Right hindlimb (tissue), 1 donor: ENCODE measurements at places on chromosomes 11 and 22.
A peak's percentile ranks its signal among the peaks of the same experiment; 100 is the strongest.

DNA sequence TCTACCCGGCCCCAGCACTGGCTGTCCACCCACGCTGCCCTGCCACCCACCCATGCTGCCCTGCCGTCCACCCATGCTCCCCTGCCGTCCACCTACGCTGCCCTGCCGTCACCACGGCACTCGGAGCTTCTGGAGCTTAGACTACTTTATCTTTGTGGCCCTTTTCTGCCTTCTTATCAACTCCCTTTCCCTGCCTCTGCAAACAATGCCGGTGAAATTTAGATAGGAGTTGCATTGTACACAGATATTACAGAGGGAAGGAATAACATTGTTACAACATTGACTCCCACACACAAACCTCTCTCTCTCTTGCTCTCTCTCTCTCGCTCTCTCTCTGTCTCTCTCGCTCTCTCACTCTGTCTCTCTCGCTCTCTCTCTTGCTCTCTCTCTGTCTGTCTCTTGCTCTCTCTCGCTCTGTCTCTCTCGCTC lies 33.7 kb upstream of the BRSK2 start:
- DNase-seq: no peak

DNA sequence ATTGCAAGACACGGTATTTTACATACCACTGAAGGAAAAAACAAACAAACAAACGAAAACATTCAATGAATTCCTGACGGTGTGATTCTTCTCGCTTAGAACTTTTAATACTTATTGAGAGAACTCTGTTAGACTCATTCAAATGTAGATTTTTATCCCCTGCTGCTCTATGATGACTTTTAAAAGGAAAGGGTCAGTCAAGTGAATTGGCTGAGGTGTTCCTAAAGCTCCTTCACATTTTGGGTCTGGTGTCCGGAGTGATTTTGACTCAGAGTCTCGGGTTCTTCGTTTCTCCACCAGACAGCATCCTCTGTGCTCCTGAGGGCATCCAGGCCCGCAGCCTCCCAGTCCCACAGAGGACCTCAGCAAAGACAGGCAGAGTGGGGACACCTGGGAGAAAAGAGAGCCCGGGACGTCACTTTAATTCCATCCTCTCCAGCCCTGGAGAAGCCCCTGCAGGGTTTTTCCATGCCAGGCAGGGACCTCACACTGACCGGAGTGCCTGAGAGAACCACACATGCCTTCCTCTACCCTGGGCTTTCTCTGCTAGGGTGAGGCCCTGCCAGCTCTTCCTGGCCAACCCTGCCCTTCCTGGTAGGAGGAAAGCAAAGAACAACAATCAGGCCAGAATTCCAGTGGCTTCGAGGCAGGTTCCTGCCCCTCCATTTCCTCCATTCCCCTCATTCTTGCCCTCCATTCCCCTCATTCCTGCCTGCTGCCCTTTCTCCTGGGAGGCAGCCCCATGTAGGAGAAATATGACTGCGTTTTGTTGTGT lies 1.4 kb upstream of the CSF2RB start:
- no peak for DNase-seq

- DNase-seq: no peak
These were observed 109.3 kb downstream of the CTTN start for GRCh38 chr11:70507466-70508230.

DNA sequence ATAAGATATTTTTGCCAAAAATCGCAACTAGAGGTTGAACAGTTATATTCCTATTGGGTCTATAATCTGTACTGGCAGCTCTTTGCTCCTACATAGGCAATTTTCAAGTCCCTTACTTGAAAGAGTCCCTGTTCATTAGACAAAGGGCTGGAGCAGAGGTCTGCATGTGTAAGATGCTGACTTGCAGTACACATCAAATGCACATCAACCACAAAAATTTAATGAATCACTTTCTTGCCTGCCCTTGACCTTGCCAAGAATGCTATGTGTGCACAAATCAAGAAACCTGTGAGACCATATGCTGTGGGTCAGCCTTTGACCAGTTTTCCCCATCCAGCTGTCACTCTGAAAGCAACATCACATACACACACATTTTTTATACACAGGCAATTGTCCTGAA lies 661.5 kb downstream of the LRRC4C start:
- no peak for DNase-seq

GRCh38 chr11:69078930-69079605 lies 30.3 kb downstream of the TPCN2 start:
- no peak for DNase-seq

GRCh38 chr11:45371251-45372115 lies 85.3 kb upstream of the SYT13 start:
- peak; percentile 73 for DNase-seq

DNA sequence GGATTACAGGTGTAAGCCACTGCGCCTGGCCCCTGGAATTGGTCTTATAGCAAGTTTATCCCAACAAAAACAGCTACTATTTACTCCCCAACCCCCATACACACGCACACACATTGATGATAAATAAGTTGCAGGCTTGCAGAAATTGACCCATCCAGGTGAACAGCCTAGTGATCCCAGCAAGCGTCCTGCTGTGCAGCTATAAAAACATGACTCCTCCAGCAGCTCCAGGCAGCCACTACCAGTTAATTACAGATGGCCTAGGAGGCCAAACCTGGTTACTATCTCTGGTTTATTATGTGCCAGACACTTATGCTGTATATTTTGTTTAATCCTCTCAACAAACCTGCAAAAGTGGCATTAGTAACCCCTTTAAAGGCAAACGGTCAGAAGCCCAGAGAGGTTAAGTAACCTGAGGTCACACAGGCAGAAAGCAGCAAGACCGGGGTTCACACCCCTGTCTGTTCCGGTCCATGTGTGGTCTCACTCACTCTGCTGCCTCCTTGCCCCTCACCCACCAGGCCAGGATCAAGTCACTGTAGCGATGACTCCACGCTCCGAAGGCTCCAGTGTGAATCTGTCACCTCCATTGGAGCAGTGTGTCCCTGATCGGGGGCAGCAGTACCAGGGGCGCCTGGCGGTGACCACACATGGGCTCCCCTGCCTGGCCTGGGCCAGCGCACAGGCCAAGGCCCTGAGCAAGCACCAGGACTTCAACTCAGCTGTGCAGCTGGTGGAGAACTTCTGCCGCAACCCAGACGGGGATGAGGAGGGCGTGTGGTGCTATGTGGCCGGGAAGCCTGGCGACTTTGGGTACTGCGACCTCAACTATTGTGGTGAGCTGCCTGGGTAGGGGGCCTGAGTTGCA lies 6.6 kb downstream of the F2 start:
- DNase-seq: no peak

DNA sequence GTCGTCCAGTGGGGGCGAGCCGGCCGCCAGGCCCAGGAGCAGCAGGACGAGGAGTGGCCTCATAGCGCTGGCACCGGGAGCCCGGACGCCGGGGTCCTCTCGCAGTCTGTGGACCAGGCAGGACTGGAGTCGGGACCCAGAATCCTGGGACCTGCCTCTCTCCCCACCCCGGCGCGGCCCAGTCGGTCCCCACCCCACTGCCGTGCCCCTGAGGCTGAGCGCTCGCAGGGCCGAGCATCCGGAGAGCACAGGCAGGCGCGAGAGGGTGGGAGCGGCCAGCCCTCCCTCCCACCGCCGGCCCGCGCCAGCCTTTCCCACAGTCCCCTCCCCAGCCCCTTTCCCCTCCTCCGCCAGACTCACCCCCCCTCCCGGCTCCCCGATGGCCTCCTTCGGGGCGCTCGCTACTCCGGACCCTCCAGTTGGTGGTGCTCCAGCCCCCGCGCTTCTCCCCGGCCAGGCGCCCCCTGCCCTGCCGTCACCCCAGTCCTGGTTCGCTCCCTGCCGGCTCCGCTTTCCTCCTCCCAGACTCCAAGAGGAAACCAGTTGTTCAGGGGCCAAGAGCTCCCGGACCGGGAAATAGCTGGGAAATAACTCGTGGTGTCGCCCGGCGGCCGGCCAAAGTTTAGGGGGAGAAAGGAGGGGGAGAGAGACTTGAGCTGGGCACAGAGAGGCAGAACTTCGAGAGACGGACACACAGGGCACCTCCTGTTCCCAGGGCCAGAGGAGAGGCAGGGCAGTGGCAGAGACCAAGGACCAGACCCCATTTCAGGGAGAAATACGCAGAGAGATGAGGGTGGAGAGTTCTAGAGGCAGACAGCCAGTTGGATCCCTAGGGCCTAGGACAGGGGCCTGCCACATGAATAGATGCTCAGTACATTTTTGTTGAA lies at the start of gene C1QTNF5:
Gene C1QTNF5 (minus strand): TSS at position 549 of the 887 bp plus-strand sequence. CDS start 486 bp downstream, at position 63.
- DNase-seq: peak; percentile 95

DNA sequence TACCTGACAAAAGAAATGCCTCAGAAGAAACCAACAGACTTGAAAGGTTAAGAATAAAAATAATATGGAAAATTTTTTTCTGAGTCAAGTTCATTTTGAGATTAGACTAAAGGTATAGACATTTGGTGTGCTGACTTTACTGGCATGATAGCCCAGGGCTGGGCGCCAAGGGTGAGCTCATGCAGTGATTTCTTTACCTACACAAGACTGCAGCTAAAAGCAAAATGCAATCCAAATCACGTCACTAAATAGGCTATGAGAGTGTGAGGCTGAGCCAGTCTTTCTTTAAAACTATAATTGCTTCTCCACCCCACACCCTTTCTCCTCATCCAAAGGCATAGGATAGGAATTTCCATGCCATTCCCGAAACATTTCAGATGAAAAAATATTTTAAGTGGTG lies 196.5 kb downstream of the FAM76B start:
- peak; percentile 87 for DNase-seq

DNA sequence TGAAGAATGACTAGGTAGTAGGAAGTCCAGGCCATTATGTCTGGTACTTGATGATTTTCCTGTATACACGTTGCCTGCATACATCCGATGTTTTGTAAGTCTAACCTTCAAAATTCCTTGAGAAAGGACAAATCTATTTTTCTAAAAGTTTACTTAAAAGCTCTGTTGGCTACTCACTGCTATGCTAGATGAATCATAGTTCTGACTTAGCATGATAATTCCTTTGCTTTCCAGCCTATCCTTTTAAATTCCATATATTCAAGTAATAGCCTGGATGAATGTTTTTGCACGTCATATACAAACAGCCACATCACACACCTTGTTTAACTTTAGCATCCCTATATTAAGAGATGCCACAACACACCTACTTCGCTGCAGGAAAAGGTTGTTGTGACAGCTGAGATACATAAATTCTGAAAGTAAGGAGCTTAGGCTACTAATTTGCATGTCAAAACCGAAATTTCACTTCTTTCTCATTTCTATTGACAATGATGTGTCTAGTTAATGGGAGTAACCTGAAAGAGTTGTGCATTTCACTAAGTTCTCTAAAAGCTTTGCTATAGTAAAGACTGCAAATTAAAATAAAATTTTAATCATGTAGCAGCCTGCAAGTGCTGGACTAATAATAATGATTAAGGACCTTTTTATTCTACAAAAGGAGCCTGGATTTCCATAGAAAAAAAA lies 1116.4 kb downstream of the JRKL start:
- no peak for DNase-seq
